Bronchial smooth muscle cell (primary cell): ENCODE measurements at places on chromosomes 4 and X. TPM values are rescaled to one million over a fixed set of nuclear protein-coding genes. Genes with fewer than 3 reads are reported as not detected.

Gene TBC1D8B
- total RNA-seq = 7.0 and 13.2 TPM in 2 replicates

Gene ZNF718
- total RNA-seq = 3.4 and 4.6 TPM in 2 replicates

Gene ARX
- total RNA-seq = not detected in 2 replicates

Gene OCRL
- total RNA-seq = 12.4 and 14.5 TPM in 2 replicates

Gene CNOT6L
- 8.0 and 9.1 TPM in 2 replicates for total RNA-seq

Gene RASGEF1B
- under 0.01 TPM in 1 of 2 replicates, not detected in the other for total RNA-seq

Gene SOX3
- not detected in 2 replicates for total RNA-seq

Gene TLR2
- total RNA-seq = 0.17 and 0.32 TPM in 2 replicates

Gene MAGEC3
- total RNA-seq = not detected in 2 replicates

Gene SEC24D
- total RNA-seq = 44.8 and 46.3 TPM in 2 replicates

Gene CFAP299
- total RNA-seq = 5.4 and 8.3 TPM in 2 replicates

Gene RBM46
- under 0.01 TPM in 1 of 2 replicates, not detected in the other for total RNA-seq

Gene CLNK
- total RNA-seq = not detected in 2 replicates

Gene CBR4
- total RNA-seq = 12.0 and 15.0 TPM in 2 replicates

Gene CSAG2
- total RNA-seq = not detected in 2 replicates

Gene GAGE12E
- not detected in 2 replicates for total RNA-seq

Gene SATL1
- not detected in 2 replicates for total RNA-seq

Gene AVPR2
- total RNA-seq = not detected in 2 replicates

Gene CABS1
- not detected in 2 replicates for total RNA-seq

Gene TMEM47
- 17.8 and 27.0 TPM in 2 replicates for total RNA-seq

Gene MTTP
- total RNA-seq = under 0.01 TPM in 1 of 2 replicates, not detected in the other

Gene NHS
- total RNA-seq = 1.1 and 2.0 TPM in 2 replicates

Gene TLR1
- total RNA-seq = 1.6 and 1.7 TPM in 2 replicates

Gene PRDM5
- 14.5 and 15.4 TPM in 2 replicates for total RNA-seq

Gene RRAGB
- total RNA-seq = 54.2 and 55.1 TPM in 2 replicates

Gene PPEF1
- 0.09 TPM in 1 of 2 replicates, not detected in the other for total RNA-seq

Gene GAGE12H
- total RNA-seq = not detected in 2 replicates

Gene PAGE4
- total RNA-seq = not detected in 2 replicates

Gene PABPC1L2A
- total RNA-seq = not detected in 2 replicates

Gene HSFX1
- total RNA-seq = 0.47 and 0.94 TPM in 2 replicates

Gene SORCS2
- total RNA-seq = 0.26 and 0.79 TPM in 2 replicates

Gene SAGE1
- under 0.01 TPM in 1 of 2 replicates, not detected in the other for total RNA-seq

Gene EGF
- total RNA-seq = under 0.01 and 0.26 TPM in 2 replicates

Gene SSX4
- total RNA-seq = not detected in 2 replicates

Gene TMEM271
- total RNA-seq = not detected in 2 replicates

Gene UGT2B11
- total RNA-seq = not detected in 2 replicates

Gene CHRNA9
- not detected in 2 replicates for total RNA-seq

Gene F11
- not detected in 2 replicates for total RNA-seq

Gene HSD17B13
- total RNA-seq = under 0.01 and 0.16 TPM in 2 replicates

Gene CCDC158
- 0.09 and 0.16 TPM in 2 replicates for total RNA-seq

Gene BDH2
- 62.7 and 83.2 TPM in 2 replicates for total RNA-seq

Gene UGT8
- not detected in 2 replicates for total RNA-seq

Gene MAMLD1
- 0.17 and 0.32 TPM in 2 replicates for total RNA-seq

Gene RTL5
- total RNA-seq = 3.2 and 5.1 TPM in 2 replicates

Gene LEF1
- not detected in 2 replicates for total RNA-seq
